Hematopoietic multipotent progenitor cell treated with erythropoietin and hydrocortisone succinate and interleukin-3 and kit ligand, for 8 days (in vitro differentiated cells): ENCODE measurements at places on chromosomes 5 and 9.

GRCh38 chr5:133821311-133821741 is 147.1 kb downstream of the C5orf15 start:
- DNase-seq, result no peak

- DNase-seq, result no peak
These were observed 100.4 kb downstream of the FGF1 start for GRCh38 chr5:142585451-142585850.

GRCh38 chr9:136740069-136740468 is 2.7 kb downstream of the LCN10 start:
- DNase-seq, result no peak

DNA sequence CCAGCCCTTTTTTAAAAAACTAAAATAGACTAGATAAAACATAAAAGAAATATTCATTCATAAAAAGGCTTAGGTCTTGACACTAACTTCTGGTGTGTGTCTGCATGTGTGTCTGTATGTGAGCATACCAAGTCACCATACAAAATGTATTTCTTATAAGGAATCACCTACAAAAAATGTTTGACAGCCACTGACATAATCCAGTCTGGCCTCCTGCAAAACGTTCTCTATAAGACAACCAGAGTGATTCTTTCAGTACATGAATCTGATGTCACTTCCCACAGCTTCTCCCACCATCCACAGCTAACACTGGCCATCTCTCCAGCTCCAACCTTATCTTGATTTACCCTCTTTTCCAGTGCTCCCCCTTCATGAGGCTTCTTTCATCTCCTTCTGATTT is 192.3 kb downstream of the TLE1 start:
- no peak for DNase-seq

GRCh38 chr9:76693912-76694311 is 70.3 kb upstream of the PCA3 start:
- no peak for DNase-seq

GRCh38 chr5:4363045-4363444 is 767.4 kb downstream of the IRX1 start:
- DNase-seq, result no peak

GRCh38 chr5:145027286-145027685 is 807.9 kb downstream of the PRELID2 start:
- DNase-seq, result no peak

- no peak for DNase-seq
These were observed 491.0 kb upstream of the C9orf72 start for GRCh38 chr9:28064241-28064815.

DNA sequence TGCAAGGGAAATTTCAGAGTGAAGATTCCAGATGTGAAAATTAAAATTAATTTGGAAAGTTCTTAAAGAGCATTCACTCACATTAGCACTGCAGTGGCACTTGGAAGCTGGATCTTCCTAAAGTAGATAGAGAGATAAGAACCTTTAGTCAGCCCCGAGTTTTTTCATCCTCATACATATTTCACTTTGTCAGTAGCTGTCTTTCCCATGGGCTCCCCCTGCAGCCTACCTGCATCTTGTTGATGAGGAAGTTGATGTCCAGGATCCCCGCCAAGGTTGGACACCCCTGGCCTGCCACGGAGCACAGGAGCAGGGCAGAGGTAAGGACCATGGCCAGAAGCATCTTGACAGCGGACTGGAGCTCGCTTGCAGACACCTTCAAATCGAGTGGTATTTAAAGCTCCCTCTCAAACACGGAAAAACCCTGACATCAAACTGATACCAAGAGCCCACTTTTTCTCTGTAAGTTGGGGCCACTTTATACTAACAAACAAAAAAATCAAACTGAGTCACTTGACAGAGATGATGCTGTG is at the start of gene IL9:
Gene IL9 (minus strand): TSS at position 368 of the 533 bp plus-strand sequence. CDS start 25 bp downstream, at position 343.
- no peak for DNase-seq

GRCh38 chr5:173598686-173599085 is 17.8 kb downstream of the BOD1 start:
- DNase-seq, result no peak

DNA sequence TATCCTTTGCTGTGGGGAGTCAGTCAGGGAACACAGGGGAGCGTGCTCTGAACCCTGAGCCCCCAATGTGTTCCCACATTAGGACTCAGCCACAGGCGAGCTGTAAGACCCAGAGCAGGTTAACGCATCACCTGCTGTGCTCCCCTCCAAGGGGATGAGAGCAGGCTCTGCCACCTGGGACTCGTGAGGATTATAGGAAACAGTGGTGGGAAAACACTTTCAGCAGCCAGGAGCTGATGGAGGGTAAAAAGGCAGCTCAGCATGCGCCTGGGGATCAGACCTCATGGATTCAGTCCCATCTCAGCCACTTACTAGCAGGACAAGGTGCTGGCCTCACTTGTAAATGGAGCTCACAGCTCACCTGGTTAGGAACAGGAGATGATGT is 9.2 kb downstream of the JADE2 start:
- no peak for DNase-seq

DNA sequence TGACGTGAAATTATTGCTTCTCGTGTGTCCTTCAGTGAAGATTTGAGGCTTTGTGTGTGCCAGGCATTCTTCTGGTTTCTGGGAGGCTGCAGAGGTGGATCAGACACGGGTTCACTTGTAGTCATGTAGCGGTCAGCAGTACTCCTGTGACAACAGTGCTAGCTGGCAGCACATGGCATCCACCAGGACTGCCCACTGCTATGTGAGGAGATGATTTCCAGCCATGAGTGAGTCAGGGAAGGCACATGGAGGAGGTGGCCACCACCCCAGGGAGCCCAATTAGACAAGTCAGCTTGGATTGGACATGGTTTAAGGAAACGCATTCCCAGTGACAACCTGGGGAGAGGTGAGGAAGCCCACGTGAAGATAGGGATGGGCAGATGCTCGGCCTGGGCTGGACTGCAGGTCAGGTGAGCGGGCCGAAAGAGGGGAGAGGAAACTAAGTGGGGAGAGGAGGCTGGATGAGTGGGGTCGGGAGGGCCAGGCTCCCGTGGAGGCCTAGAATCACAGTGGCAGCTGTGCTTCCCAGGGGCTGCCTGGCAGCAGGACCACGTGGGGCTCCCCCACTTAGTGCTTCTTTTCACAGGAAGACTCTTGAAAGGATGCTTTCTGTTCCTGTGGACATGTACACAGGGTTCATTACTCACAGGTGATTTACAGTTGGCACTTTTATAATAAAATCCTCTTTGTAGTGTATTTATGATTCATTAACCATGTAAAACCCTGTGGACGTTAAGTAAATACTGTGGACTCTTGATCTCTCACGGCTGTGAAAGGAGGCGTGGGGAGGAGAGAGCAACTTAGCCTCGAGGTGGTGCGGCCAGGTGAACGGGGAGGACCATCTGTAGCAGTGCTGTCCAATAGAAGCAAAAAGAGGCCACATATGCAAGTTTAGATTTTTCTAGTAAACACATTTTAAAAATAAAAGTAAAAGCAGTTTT is 80.0 kb upstream of the OTULINL start:
- no peak for DNase-seq

GRCh38 chr9:98865284-98865875 is 57.9 kb downstream of the GALNT12 start:
- DNase-seq, result no peak

DNA sequence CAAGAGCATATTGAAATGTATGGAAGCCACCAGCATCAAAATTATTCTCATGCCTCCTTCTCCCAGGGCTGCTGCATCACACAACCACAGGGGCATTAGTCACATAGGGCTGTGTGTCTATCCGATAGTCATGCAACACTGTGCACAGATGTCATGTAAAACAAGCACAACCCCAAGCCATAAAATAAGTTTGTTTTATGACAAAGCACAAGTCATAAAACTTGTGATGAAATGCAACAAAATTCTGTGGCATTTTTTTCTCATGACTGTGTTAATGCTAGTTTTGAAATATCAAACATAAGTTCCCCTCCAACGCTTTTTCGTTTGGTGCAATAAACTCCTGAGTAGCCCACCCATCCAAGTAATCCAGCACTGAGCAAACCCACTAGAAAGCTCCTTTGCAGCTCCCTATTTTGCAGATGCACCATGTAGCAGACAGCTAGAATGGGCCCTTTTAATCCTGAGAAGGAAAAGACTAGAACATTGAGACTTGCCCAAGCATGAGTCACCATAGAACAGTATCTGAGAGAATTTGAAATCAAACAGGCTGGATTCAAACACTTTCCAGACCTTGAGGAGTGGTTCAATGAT is 93.3 kb upstream of the ZNF366 start:
- no peak for DNase-seq

DNA sequence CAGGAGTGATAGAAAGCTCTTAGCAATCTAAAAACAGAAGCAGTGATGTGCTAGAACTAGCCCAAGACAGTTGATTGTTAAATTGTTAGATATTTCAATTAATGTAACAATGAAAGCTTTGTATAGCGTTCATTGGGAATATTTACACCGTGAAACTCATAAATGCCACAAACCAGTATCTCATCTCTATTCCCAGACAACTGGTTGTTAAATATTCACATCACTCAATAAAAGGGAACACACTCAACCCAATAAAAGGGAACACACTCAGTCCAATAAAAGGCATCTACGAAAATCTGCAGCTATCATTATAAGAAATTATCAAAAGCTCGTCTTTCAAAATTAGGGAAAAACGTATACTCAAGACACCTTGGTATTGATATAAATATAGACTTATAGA is 270.9 kb downstream of the CYLC2 start:
- DNase-seq, result no peak

- no peak for DNase-seq
These were observed 2.0 kb downstream of the CTNND2 start for GRCh38 chr5:11902201-11902619.

GRCh38 chr9:97682242-97682641 is 14.9 kb downstream of the XPA start:
- no peak for DNase-seq

DNA sequence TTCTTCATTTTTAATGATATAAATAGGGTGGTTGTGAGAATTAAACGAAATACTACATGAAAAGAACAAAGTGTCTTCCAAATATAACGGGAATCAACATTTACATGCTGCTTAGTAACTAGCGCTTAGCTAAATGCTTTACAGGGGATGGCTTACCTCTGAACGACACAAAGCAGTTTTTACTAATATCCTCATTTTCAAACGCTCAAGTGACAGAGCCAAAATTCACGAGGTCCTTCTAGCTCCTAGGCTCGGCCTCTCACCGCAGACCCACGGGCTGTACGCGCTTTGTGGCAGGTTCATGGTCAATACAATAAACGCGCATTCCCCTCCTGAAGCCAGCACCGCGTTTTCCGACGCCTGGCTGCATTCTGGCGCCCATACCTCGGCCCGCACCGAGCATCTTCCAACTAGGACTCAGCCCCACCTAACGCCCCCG is 442 bp downstream of the ZNF510 start:
- DNase-seq, result no peak

- no peak for DNase-seq
These were observed 14.7 kb upstream of the CRHBP start for GRCh38 chr5:76938177-76938576.

GRCh38 chr9:121604242-121604641 is 47.2 kb upstream of the DAB2IP start:
- DNase-seq, result no peak

DNA sequence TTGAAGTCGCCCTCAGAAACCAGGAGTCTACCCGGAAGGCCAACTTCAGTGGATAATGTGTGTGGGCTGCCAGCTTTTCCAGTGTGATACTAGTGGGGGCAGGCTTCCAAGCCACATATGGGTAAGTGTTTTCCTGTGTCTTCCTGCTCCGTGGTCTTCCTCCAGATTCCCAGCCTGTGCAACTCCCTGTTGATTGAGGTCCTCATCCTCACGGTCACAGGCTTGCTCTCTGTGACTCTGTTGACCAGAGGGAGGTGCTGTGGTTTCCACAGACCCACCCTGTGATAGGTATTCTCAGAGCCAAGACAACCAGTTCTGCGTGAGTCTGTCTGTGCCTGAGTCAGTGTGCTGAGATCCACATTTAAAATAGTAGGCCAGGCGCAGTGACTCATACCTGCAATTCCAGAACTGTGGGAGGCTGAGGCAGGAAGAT is 388.0 kb upstream of the IRX2 start:
- no peak for DNase-seq

GRCh38 chr9:8437876-8438275 is 638.3 kb upstream of the DMAC1 start:
- no peak for DNase-seq

GRCh38 chr9:2655411-2655901 is 33.9 kb downstream of the VLDLR start:
- no peak for DNase-seq

DNA sequence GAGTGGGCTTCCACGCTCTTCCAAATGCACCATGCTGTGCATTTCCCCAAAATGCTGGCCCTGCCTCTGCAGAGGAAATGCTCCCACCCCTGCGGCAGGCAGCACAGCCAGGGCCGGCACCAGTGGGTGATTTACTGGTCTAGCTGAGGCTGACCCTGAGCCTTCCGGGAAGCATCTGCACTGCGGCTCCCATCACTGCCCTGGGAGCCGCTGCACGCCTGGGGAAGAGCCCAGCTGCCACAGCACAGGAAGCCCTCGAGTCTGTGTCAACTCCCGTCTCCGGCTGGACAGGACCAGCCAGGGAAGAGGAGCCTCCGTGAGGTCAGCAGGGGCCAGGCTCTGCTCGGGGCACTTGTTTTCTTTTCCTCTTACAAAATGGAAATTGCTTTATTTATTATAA is 25.1 kb upstream of the EEIG1 start:
- DNase-seq, result no peak

- DNase-seq, result no peak
These were observed 8.9 kb upstream of the ZNF483 start for GRCh38 chr9:111516061-111516465.

GRCh38 chr5:74326571-74327338 is 313.8 kb downstream of the ENC1 start:
- DNase-seq, result peak; percentile 82

DNA sequence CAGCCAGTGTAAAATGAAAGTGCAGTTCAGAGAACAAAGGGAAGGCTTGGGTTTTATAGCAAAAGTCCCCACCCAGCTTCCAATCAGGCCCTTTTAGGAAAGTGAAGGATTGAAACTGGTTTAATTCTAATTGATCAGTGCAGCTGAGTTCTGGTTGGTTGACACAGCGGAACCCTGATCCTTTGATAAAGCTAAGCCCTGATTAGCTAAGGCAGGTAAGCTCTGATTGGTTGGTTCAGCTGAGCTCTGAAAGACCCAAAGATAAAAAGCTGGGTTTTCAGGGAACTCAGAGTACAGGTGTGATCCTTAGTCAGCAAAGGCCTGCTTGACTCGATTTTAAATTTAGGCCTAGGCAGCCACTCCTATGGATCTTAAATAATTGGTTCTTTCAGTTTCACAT is 70.8 kb upstream of the PRRC1 start:
- no peak for DNase-seq

DNA sequence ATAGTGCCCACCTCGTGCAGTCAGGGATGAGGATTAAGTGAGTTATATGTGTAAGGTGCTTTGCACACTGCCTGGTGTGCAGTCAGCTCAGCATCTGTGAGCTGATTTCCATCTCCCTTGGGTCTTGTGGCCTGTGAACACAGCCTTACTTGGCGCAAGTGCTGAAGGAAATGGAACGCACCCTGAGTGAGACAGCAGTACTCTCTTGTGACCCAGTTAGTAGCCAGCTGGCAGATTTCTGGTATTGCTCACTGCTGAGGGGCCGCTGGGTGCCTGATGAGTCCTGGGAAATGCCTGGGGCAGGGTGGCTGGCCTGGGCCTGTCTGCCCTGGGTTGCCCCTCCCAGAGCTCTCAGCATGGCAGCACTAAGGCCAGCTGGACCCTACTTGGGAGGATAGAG is 90.9 kb upstream of the BOD1 start:
- no peak for DNase-seq
